NCI-H446 (cell line): ENCODE measurements at places on chromosomes 6 and 20.
A peak's percentile ranks its signal among the peaks of the same experiment; 100 is the strongest.

GRCh38 chr6:106022801-106023200 is 63.3 kb upstream of the PRDM1 start:
- no peak for DNase-seq

DNA sequence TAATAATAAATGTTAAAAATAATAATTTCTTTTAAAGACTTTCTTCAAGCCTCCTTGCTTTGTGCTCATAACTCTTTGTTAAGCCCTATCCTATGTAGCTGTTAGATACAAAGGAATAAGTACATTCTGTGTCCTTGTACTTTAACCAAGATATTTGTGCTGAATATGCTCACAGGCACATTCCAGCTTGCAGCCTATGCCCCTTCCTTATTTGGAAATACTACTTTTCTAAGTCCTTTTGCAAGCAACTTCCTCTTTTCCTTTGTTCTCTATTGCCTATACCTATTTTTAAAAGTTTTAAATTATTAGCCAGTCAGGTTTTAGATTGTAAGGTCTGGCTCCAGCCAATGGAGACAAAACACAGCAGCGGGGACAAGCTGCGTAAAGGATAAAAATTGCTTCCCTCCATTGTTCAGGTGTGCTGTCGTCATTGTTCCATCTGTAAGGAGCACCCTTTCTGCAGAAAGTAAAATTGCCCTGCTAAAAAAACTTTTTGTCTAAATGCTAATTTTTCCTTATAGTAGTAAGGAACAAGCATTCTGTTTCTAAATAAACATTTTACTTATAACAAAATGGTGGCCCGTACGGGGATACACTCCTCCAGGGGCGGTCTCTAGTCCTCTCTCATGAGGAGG is 80.2 kb downstream of the SYTL3 start:
- no peak for DNase-seq

- no peak for DNase-seq
These were observed 165.1 kb upstream of the SLC24A3 start for GRCh38 chr20:19047040-19047950.

GRCh38 chr6:140027219-140027618 is 652.8 kb upstream of the CITED2 start:
- no peak for DNase-seq

DNA sequence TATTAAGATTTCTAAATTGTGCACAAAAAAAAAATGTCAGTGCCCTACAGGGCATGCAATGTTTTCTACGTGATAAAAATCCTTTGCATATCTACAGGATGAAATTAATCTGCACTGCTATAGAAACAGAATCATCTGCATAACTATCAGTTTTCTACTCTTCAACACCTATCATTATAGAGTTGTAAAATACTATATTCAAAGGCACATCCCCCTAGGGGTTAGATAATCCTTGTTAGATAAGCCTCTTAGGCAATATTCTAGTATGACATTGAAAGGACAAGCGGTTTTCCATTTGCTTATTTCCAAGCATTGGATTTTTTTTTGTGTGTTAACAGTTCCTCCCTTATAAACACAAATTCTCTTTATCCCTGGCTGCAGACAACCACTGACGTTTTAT is 98.7 kb upstream of the LAMA2 start:
- no peak for DNase-seq

DNA sequence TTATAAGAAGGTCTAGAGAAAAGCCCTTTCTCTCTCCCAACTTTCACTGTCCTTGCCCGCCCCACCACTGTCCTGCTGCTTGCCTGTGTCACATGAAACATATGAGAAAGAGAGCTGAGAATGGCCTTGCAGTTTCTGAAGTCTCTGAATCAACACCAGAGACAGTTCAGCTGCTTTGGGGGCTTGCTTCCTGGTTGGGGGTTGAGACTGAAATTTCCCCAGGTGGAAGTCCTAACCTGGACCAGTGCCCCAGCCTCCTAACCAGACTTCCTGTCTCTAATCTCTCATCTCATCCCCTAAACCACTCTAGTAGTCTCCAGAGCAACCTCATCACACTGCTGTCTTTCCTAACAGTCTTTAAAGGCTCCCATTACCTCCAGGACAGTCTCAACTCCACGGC is 10.7 kb downstream of the TRAM2 start:
- no peak for DNase-seq

DNA sequence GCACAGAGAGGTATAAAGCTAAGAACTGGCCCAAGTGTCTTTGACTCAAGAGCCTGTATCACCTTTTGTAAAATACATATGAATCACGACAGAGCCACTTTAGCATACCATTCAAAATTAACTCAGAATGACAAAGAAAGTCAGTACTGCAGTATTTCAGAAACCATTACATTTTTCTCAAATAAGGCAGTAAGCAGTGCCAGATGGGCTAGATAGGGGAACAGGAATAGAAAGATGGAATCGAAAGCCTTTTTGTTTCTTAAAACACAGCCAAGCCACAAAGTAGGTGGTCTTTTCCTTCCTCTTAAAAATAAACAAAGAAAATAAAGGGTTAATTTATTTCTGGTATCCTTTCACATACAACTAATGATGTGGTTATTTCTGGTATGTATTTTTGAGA is 10.3 kb downstream of the CLDN20 start:
- no peak for DNase-seq

DNA sequence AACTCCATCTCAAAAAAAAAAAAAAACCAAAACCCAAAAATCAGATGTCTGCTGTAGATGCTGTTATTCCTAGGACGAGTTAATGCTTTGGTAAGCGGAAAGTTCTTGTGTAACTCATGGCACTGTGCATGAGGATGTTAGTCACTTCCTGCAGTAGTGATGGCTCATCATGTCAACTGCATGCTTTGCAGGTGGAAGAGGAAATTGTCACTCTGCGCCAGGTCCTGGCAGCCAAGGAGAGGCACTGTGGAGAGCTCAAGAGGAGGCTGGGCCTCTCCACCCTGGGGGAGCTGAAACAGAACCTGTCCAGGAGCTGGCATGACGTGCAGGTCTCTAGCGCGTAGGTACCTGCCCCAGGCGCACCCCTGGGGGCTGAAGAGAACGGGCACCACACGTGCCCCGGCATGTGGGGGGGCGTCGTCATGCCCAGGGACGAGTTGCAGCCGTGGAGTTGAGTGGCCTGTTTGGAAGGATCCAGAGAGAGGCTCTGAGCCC is 8.5 kb downstream of the TPD52L2 start:
- no peak for DNase-seq

- no peak for DNase-seq
These were observed 254.4 kb downstream of the RIMS1 start for GRCh38 chr6:72140795-72141194.

DNA sequence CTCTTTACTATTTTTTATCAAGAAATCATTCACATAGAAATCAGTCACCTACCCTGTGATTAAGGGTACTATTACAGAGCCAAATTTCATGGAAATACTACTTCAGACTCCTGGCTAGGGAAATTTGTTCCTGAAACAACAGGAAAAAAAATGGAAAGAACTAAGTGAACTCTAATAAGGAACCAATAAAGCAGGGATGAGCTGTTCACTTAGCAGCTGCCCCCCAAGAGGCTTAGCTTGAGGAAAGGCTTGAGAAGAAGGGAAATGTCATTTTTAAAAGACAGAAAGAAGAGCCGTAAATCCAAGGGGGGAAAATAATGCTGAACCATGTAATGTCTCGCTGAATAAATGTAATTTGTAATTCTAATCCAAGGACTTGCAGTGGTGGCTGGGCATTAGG is 88.8 kb downstream of the COL21A1 start:
- DNase-seq = no peak

GRCh38 chr6:9766240-9766915 is 648.5 kb downstream of the TFAP2A start:
- DNase-seq = no peak

DNA sequence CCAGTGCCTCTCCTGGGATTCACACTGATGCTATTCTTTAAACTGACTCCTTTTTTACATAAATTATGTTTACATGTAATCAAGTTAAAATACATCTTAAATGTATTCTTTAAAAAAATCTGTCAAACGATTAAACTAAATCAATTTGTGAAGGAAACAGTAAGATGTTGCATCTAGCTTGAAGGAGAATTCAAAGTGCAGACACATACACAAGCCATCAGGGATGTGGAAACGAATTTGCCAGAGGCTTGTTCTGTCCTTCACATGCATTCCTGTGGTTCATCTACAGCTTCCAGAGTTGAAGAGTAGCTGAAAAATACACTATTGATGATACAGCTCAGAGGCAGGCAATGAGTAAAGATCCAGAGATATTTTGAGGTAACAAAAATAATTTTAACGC is 7.3 kb upstream of the BPIFB3 start:
- DNase-seq = no peak

DNA sequence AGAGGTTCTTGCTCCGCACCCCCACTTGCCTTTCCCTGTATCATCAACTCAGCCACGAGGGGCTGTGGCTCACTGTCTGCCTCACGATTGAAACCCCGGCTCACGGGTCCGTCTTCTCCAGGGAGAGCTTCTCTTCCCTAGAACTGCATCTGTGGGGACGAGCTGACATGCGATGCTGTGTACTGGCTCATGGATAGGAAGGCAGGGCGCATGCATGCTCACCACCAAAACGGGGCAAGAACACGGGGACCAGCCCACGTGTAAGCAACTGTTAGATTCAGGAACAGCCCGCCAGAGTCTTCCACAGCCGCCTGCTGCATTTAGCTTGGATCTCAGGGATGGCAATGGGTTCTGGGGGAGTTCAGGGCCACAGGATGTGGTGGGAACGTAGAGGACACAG is 275.9 kb upstream of the CDH4 start:
- no peak for DNase-seq

DNA sequence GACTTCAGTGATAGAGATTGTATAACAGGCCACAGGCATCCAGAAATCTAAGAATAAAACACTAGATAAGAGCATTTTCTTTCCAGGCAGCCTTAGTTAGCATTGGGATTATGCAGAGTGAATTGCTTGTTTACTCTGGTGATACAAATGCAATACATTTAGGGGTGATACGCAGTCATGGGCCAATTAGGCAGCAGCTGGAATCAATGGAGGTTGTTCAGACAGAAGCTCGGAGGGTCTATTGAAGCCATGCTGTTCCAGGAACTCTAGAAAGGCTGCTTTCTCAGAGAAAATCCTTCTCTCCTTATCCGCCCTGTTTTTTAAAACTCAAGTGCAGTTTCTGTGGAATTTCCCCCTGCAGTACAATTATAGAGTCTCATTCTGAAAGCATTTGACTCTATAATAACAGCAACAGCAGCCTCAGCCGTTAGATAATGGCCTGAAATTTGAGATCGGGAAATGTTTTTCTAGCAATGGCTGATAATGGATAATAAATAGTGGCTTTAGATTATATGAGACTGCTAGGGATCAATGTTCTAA is 364.3 kb upstream of the HS3ST5 start:
- no peak for DNase-seq

DNA sequence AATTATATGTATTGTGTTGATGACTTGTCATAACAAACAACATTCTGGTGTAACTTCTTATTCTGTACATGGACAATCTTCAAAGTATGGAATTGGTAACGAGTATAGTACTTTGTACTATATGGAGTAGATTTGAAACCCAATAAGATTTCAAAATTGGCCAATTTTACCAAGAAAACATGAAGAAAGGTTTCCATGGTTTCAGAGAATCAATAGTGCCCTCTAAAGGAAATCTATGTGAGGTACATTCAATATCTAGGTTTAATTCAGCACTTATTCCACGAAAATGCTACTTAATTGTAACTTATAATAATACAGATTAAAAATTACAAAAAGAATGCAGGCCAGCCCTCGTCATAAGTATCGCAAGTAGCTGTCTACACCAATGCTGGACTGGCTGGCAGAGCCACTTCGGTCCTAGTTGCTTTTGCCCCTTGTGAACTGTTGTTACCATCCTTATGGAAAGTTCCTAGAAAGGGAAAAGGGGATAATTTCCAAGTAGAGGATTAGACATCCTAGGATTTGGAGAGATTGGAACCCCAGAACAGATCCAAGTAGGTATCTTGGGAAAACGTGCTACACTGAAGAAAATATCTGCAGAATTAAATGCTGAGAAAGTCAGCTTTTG is 70.9 kb downstream of the LCA5 start:
- DNase-seq = peak; percentile 36

DNA sequence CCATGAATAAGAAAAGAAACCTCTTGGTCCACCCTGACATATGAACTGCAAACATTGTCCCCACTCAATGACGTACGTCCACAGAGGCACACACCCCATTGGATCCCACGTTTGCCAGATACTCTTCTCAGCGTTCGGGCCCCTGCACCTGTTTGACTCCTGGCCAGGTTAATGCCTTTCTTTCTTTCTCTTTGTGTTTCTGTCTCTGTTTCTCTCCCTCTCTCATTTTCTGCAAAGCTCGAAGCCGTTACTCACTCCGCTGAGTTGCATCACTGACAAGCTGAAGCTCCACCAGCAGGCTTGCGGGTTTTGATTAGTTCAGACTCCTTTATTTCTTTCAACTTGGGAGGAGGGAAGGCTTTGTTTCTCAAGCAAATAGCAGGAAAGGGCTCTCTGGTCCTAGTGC is 135.5 kb upstream of the SUPT3H start:
- no peak for DNase-seq

- DNase-seq = no peak
These were observed 112.9 kb downstream of the JARID2 start for GRCh38 chr6:15358579-15359327.

DNA sequence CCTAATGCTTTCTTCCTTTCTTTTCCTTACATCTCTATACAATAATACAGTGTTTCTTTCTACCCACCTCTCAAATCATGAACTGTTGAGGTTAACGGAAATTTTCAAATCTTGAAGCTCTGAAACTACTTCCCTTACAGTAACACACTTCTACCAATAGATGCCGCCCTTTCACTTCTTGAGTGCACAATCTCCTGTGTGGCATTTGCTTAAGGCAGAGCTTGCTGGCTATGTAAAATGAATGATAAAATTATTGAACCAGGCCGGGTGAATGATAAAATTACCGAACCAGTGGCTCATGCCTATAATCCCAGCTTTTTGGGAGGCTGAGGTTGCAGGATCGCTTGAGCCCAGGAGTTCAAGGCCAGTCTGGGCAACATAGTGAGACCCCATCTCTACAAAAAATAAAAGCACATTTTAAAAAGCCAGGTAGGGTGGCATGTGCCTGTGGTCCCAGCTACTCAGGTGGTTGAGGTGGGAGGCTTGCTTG is 56.8 kb downstream of the KCNS1 start:
- DNase-seq = peak; percentile 90

GRCh38 chr6:41567684-41568083 is 21.5 kb downstream of the FOXP4 start:
- DNase-seq = no peak
